ENCODE measurements at places on chromosomes 1 and 21.

- DNase-seq, result no peak
Observed at GRCh38 chr1:150262388-150263320, 5.1 kb downstream of the CA14 start.

DNA sequence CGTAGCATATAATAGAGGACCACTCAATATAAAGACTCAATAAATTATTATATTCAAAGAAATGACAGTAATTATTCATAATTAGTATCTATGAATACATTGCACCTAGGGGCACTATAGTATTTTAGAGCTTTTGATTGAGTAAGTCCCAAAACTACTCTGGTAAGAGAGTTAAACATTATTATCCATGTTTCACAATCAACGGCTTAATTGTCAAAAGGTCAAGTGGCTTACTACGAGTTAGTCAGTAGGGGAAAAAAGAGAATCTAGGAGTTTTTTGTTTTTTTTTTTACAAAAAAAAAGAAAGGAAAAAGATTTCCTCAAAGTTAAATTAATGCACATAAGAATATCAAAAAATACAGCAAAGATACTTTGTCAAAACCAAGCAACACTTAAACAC, 20.4 kb upstream of the LAMC1 start:
- no peak for DNase-seq

DNA sequence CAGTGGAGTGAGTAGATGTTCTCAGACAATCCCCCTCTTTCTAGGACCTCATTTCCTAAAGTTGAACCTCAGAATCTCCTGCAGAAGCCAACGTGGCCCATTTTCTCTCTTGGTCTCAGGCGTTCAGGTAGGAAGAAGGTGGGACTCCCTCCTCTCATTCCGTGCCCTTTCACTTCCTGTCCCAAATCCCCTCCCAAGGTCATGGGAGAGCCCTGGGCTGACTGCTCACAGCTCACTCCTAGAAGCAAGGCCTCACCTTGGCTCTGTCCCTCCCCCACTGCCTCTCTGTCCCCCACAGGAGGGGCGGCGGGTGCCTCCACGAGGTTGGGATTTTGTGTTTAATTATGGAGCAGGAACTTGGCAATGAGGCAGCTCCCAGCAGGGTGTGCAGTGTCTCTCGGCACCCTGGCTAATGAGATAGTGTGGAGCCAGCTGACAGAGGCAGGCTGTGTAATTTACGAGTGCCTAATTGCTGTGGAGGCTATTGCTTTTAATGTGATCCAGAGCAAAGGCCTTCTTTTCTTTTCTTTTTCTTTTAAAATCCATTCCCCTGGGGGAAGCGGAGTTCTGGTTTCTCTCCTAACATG, 9.1 kb upstream of the CDK18 start:
- no peak for DNase-seq

GRCh38 chr1:153799016-153799415, 23.8 kb downstream of the SLC27A3 start:
- no peak for DNase-seq

GRCh38 chr1:21961799-21962198, 15.0 kb upstream of the CELA3B start:
- no peak for DNase-seq

GRCh38 chr1:29281571-29281970, 45.2 kb downstream of the PTPRU start:
- no peak for DNase-seq

DNA sequence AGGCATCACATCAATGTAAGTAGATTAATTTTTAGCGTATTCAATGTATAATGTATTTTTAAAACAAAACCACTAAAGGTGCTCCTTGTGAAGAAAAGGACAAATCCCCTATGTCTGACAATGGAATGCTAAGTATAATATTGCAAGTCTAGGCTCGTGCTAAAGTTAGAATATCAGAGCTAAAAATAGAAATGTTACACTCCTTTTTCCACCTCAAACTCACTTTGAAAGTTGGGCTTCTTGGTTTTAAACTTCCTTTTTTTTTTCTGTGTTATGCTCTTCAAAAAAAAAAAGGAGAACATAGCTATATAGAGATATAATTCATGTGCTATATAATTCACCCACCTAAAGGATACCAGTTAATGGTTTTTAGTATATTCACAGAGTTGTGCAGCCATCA, 3.6 kb upstream of the SERBP1 start:
- DNase-seq, result no peak

GRCh38 chr1:164855716-164856329, 296.8 kb downstream of the PBX1 start:
- no peak for DNase-seq

DNA sequence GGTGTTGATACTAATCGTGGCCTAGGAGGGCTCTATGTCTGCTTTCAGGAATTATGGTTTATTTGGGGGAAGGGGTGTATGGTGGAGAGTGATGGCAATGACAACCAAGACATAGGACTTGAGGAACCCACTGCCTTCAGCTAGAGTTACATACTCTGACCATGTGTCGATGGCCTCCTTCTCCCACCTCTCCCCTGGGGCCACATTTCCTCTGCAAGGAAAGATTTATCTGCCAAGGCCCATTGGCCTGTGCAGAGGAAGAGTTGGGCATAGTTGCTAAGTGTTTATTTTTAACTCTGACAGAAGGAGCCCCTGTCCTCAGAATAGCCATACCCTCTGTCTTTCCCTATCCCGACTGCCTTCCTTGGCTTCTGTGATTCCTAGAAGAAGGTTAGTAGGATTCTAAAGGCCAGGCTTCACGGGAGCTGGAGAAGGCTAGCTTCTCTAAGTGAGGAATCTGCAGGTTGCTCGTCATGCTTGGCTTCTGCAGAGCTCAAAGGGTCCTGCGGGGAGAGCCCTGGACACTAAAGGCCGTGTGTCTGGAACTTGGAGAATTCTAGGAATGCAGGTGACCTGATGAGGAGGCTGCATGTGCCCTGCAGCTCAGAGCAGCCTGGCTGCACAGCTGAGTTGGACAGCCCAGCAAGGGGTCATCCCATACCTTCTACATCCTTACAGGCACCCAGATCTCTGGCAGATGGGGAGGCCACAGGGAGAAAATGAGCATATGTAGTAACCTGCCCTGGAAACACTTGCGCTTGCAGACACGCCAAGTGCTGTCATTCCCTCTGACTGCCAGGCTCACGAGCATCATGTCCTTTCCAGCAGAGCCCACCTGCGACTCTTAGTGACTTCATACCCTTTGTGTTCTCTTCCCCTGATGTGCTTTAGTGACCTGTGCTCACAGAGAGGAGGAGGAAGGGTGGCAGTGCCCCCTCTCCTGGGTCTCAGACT, 9.7 kb downstream of the MAPKAPK2 start:
- DNase-seq, result no peak

DNA sequence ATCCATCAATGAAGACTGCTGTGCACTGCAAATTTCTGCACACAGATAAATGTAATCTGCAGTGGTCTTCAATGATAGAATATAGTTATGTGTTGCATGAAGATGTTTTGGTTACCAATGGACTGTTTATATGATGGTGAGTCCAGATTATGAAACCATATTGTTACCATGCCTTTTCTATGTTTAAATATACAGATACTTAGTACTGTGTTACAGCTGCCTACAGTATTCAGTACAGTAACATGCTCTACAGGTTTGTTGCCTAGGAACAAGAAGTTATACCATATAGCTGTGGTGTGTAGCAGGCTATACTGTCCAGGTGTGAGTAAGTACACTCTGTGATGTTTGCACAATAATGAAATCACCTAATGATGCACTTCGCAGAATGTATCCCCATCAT, 40.8 kb downstream of the SORT1 start:
- DNase-seq, result no peak

DNA sequence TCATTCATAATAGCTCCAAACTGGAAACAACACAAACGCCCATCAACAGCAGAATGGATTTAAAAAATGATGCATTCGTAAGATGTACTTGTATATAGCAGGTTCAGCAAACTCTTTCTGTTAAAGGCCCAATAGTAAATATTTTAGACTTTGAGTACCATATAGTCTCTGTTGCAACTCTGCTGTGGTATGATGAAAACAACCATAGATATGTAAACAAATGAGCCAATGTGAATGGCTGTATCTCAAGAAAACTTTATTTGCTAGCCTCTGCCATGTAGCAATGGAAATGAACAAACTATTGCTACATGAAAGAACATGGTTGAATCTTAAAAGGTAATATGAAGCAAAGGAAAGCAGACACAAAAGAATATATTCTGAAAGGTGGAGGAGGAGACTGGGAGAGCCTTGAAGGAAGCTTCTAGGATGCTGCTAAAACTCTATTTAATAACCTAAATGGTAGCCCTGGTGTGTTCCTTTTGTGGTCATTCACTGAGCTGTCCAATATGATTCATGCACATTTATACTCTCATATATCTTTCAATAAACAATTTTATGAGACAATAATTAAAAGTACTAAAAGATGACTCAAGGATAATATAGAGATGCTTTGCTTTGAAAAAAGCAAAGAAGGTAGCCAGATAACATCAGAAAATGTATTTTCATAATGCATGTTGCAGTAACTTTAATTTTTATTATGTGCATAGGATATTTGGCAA, 29.1 kb upstream of the FMO3 start:
- no peak for DNase-seq

GRCh38 chr1:170903961-170904360, 31.4 kb upstream of the MROH9 start:
- DNase-seq, result no peak

All from CD4-positive, alpha-beta T cell (primary cell).